ENCODE measurements at places on chromosomes 6 and 20. TPM values are rescaled to one million over a fixed set of nuclear protein-coding genes. Genes with fewer than 3 reads are reported as not detected.

DNA sequence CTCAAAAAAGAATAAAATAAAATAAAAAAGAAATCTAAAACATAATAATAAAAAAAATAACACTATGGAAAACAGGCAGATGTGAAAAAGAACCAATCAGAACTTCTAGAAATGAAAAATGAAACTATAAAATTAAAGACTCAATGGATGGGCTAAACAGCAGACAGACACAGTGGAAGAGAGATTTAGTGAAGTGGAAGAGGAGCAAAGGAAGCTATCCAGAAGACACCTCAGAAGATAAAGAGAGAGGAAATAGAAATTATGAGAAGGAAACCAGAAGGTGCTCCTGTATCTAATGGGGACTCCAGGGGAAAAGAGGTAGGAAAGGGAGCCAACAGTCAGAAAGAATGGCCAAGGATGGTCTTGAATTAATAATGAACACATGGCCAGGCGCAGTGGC, 18.5 kb downstream of the LAMA5 start:
- H3K4me1 ChIP-seq = no peaks in the 10 kb centered on the region
- no peaks in the 10 kb centered on the region for H3K27me3 ChIP-seq
- DNase-seq = no peak
- peaks cover 74% of the 10 kb centered on the region for H3K36me3 ChIP-seq
- no peak overlapping the region for H3K27ac ChIP-seq

- peak; percentile 36 for DNase-seq
- H3K27ac ChIP-seq = no peak overlapping the region
- H3K4me3 ChIP-seq = no peak overlapping the region
- H3K36me3 ChIP-seq = no peaks in the 10 kb centered on the region
- peaks cover 42% of the 10 kb centered on the region for H3K27me3 ChIP-seq
- peaks cover 7% of the 10 kb centered on the region for H3K4me1 ChIP-seq
Measured at GRCh38 chr20:2805689-2806350, 5.4 kb upstream of the CPXM1 start.

DNA sequence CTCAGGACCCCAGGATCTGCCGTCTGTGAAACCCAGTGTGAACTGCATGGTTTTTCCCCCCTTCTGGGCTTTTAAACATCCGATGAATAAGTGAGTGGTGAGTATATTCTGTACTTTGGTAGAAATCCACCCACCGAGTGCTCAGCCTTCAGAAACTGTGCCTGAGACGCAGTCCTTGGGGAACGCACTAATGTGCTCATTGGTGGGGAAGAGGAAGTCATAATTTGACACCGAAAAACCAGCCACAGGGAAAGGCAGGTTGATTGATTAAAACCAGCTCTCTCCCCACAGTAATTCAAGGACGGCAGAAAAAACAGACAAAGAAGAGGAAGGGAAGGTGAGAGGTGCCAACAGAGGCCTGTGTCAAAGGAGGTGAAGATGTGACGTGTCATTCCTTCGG, 21.7 kb downstream of the EDN3 start:
- no peak for DNase-seq
- no peaks in the 10 kb centered on the region for H3K4me1 ChIP-seq
- H3K4me3 ChIP-seq = no peak overlapping the region
- no peaks in the 10 kb centered on the region for H3K27me3 ChIP-seq

- no peaks in the 10 kb centered on the region for H3K4me1 ChIP-seq
- DNase-seq = no peak
- no peaks in the 10 kb centered on the region for H3K36me3 ChIP-seq
- H3K27me3 ChIP-seq = no peaks in the 10 kb centered on the region
- H3K27ac ChIP-seq = no peak overlapping the region
- H3K4me3 ChIP-seq = no peak overlapping the region
Measured at GRCh38 chr6:108870357-108870756, 22.1 kb downstream of the ARMC2 start.

- no peak overlapping the region for H3K27ac ChIP-seq
- H3K4me3 ChIP-seq = peak overlapping the region; percentile 88
- peaks cover 6% of the 10 kb centered on the region for H3K4me1 ChIP-seq
- H3K27me3 ChIP-seq = no peaks in the 10 kb centered on the region
- no peaks in the 10 kb centered on the region for H3K36me3 ChIP-seq
Measured at GRCh38 chr6:24910331-24910960, 25.3 kb downstream of the RIPOR2 start.

DNA sequence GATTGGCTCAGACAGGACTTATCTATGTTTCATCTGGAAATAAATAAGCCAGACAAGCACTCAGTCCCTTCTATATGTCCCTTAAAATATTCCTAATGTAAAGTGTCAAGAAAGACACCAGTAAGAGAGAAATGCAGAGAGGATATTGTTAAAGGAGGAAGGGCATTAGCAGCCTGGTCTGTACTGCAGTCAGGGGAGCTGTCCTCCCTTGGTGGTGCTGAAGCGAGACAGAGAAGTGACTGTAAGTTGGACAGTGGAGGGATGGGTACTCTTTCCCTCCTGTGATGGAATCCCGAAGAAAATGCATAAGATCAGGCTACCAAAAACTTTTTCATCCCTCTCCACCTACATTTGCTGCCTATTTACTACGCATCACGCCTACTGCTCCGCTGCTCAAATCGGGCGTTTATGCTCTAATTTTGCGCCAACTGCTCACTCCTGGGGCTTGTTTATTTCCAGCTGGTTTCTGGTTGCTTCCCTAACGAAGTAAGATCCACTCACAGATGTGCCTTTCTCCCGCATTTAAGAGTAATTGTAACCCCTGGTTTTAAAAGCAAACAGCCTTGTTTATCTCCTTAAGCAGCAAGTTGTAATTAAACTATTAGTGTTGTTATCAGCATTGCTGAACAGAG, 35.2 kb downstream of the PHACTR1 start:
- H3K4me3 ChIP-seq = no peak overlapping the region
- DNase-seq = peak; percentile 66

GRCh38 chr20:6671829-6672228, 95.7 kb upstream of the BMP2 start:
- no peak overlapping the region for H3K27ac ChIP-seq
- no peaks in the 10 kb centered on the region for H3K27me3 ChIP-seq
- DNase-seq = no peak
- H3K4me3 ChIP-seq = no peak overlapping the region
- H3K36me3 ChIP-seq = no peaks in the 10 kb centered on the region

- no peaks in the 10 kb centered on the region for H3K27me3 ChIP-seq
- H3K36me3 ChIP-seq = no peaks in the 10 kb centered on the region
- no peaks in the 10 kb centered on the region for H3K4me1 ChIP-seq
- H3K27ac ChIP-seq = no peak overlapping the region
Measured at GRCh38 chr6:28462401-28462800, 19.1 kb upstream of the ZSCAN23 start.

DNA sequence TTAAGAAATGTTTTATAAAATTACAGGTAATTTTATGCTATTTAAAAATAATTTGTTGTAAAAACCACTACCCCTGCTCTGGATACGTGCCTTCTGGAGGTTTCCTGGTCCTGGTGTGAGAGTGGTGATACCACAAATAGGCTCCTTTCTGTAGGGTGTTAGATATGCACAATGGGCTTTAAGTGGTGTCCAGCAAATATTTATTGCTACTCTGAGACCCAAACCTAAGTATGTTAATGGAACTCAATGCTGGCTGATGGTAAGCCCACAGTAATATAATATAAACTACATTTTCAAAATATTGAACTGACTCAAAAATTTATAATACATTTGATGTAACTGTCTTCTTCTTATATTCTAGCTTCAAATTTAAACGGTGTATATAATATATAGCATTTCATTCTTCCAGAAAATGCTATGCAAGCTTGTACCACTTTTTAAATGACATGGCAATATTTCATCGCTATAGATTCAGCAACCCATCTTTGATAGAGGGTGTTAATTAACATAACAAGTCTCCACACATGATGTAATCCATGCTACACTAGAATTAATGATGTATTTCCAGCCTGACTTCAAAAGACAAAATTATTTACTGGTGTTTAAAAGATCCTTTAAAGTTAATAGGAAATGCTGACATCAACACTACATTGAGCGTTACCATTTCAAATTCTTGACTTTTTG, 161.9 kb downstream of the DST start:
- DNase-seq = no peak
- peaks cover 60% of the 10 kb centered on the region for H3K36me3 ChIP-seq
- no peaks in the 10 kb centered on the region for H3K4me1 ChIP-seq
- no peak overlapping the region for H3K4me3 ChIP-seq

DNA sequence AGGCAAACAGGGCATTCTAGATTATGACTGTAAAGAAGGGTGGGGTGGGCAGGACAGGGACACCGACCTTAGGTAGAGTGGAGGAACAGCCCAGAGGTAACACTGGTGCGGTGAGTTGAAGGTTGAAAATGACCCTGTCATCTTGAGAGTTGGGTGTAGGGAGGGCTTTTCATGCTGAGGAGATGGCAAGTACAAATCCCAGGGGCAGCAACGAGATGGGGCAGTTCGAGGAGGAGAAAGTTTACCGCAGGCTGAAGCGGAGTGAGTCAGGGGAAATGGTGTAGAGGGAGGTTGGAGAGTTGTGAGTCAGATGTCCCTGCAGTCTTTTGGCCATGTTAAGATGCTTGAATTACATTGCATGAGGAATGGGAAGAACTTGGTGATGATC, 101.1 kb downstream of the HIVEP1 start:
- H3K4me3 ChIP-seq = no peak overlapping the region
- H3K36me3 ChIP-seq = peaks cover 25% of the 10 kb centered on the region
- peaks cover 7% of the 10 kb centered on the region for H3K4me1 ChIP-seq
- no peak for DNase-seq
- H3K27ac ChIP-seq = no peak overlapping the region
- no peaks in the 10 kb centered on the region for H3K27me3 ChIP-seq

- H3K4me3 ChIP-seq = no peak overlapping the region
- peaks cover 22% of the 10 kb centered on the region for H3K36me3 ChIP-seq
- H3K27ac ChIP-seq = no peak overlapping the region
- H3K4me1 ChIP-seq = no peaks in the 10 kb centered on the region
- H3K27me3 ChIP-seq = no peaks in the 10 kb centered on the region
- no peak for DNase-seq
Measured at GRCh38 chr6:144294016-144294415, 8.9 kb downstream of the UTRN start.

GRCh38 chr20:20000211-20000968, 16.8 kb upstream of the NAA20 start:
- no peak overlapping the region for H3K27ac ChIP-seq
- H3K4me3 ChIP-seq = no peak overlapping the region
- H3K27me3 ChIP-seq = no peaks in the 10 kb centered on the region
- no peak for DNase-seq

- H3K27me3 ChIP-seq = no peaks in the 10 kb centered on the region
- H3K4me3 ChIP-seq = no peak overlapping the region
- 0 out of 2 replicates have a peak, but pooled peaks cover 1% of the 10 kb centered on the region for H3K36me3 ChIP-seq
- no peak overlapping the region for H3K27ac ChIP-seq
- DNase-seq = no peak
Measured at GRCh38 chr6:34182751-34183531, 37.1 kb upstream of the GRM4 start.

GRCh38 chr6:46320505-46320904, 149.7 kb upstream of the ENPP5 start:
- no peaks in the 10 kb centered on the region for H3K4me1 ChIP-seq
- no peak for DNase-seq
- H3K4me3 ChIP-seq = no peak overlapping the region
- H3K36me3 ChIP-seq = no peaks in the 10 kb centered on the region
- no peak overlapping the region for H3K27ac ChIP-seq

GRCh38 chr20:38123021-38123587, 42.0 kb downstream of the TGM2 start:
- no peaks in the 10 kb centered on the region for H3K27me3 ChIP-seq
- H3K27ac ChIP-seq = no peak overlapping the region
- H3K4me3 ChIP-seq = no peak overlapping the region
- no peaks in the 10 kb centered on the region for H3K36me3 ChIP-seq
- no peak for DNase-seq

DNA sequence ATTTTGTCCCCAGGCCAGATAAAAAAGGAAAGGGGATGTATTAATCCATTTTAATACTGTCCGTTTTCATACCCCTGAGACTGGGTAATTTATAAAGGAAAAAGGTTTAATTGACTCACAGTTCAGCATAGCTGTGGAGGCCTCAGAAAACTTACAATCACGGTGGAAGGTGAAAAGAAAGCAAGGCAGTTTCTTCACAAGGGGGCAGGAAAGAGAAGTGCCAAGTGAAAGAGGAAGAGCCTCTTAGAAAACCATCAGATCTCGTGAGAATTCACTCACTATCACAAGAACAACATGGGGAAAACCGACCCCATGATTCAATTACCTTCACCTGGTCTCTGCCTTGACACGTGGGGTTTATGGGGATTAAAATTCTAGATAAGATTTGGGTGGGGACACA, 152.5 kb downstream of the IBTK start:
- no peak overlapping the region for H3K27ac ChIP-seq
- H3K4me1 ChIP-seq = no peaks in the 10 kb centered on the region
- peaks cover 4% of the 10 kb centered on the region for H3K36me3 ChIP-seq
- no peaks in the 10 kb centered on the region for H3K27me3 ChIP-seq

DNA sequence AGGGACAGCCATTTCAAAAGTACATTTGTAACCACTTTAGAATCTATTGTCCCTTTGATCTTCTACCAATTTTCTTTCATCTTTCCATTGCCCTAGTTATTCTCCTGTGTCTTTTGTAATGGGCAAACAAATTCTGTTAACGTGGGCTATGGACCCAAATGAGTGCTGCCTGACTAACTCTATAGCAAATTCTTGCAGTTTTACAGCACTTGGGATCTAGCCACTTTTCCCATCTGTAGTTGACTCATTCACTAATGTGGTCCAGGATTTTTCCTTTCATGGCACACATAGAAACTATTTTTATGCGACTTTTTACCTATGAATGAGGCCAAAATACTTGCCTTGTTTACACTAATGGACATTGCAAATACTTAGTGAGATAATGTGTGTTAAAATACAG, 52.0 kb downstream of the GRIK2 start:
- no peaks in the 10 kb centered on the region for H3K4me1 ChIP-seq
- DNase-seq = no peak
- H3K4me3 ChIP-seq = no peak overlapping the region

- no peak overlapping the region for H3K4me3 ChIP-seq
- H3K4me1 ChIP-seq = no peaks in the 10 kb centered on the region
- H3K27me3 ChIP-seq = no peaks in the 10 kb centered on the region
- no peak for DNase-seq
Measured at GRCh38 chr6:3644739-3645012, 106.8 kb downstream of the PXDC1 start.

GJA1 gene
- 530 TPM for total RNA-seq

ZNF311 gene
- total RNA-seq = 0.68 TPM

DNPH1 gene
- total RNA-seq = 56.2 TPM

PRICKLE4 gene
- total RNA-seq = 0.70 TPM

BMP5 gene
- not detected for total RNA-seq

PRSS16 gene
- 17.7 TPM for total RNA-seq

KHDC1L gene
- not detected for total RNA-seq

VWA7 gene
- 2.5 TPM for total RNA-seq

PRDM13 gene
- total RNA-seq = 0.15 TPM

PROKR2 gene
- 0.44 TPM for total RNA-seq

MEI4 gene
- 0.55 TPM for total RNA-seq

CUTA gene
- 264 TPM for total RNA-seq
